ENCODE measurements at places on chromosomes 3 and 15.
A peak's percentile ranks its signal among the peaks of the same experiment; 100 is the strongest.

DNA sequence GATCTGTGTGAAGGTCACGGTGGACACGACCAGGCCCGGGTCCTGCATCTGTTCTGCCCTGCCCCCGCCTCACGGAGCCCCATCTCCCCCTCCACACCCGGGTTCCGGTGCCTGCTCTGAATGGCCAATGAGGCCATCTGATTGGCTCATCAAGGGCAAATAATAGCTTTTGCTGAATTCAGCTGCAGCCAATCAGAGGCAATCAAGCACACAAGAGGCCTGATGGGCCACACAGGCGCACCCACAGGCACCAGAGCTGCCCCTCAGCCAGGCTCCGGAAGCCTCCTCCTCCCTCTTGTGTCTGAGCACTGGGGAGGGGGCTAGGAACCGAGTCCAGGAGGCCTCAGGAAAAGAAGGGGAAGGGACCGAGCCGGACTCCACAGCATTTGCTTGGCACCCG, 49.5 kb downstream of the CACNA2D2 start:
- DNase-seq, result no peak

- no peak for DNase-seq
Measured at GRCh38 chr15:45481135-45481534, 41.4 kb downstream of the SLC30A4 start.

- DNase-seq, result no peak
Measured at GRCh38 chr3:86937306-86937791, 53.6 kb downstream of the VGLL3 start.

GRCh38 chr3:186671051-186671450, 5.2 kb downstream of the HRG start:
- DNase-seq, result no peak

- DNase-seq, result no peak
Measured at GRCh38 chr3:57961828-57962447, 46.3 kb upstream of the FLNB start.

DNA sequence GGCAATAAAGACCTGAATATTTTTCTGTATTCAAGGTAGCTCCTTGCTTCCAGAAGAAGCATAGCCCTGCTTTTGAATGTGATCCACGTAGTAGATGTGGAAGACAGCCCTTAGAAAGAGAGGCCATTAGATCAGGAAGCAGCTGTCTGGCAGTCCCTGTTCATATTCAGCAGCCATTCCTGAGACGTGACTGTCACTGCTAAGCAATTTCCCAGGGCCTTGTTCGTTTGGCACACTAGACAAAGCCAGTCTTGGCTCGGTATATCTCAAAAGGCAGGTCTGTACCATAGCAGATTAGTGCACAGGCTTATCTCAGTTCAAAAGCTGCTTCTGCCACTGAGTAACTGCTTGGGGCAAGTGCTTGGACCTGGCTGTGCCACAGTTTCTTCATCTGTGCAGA, 287.8 kb upstream of the MCTP2 start:
- DNase-seq, result no peak

DNA sequence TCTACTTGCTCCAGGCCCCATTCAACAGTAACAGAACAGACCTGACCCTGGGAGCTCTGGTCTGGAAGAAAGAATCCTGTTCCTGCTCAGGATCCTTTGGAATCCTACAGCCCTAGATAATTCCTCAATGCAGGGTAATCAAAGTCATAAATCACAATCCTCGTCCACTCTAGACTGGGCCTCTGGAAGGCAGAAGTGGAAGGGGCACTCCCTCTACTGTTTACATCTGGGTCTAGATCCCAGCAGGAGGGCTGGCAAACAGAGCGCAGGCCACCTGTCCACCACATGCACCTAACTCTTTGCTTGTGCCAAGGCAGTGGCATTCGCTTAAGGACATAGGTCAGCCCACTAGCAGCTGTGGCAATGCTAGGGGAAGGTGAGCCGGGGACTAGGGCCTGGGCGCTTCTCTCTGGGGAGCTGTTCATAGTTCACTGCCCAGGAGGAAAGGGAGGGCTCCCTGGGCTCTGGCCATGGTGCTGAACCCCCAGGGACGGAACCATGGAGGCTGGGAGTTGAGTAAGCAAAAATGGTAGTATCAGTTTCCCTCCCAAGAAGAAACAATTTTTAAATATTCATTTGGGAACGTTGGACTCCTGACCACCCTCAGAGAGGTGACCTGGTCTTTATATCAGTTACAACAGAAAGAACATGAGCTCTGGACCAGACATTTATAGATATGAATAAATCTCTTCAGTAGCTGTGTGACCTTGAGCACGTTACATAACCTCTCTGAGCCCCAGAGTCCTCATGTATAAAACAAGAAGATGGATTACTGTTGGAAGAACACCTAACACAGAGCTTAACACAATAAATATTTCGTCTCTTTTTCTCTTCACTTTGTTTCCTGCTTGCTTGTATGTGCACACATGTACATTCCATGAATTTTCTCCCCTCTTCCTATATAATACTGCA, 90.2 kb downstream of the NTRK3 start:
- no peak for DNase-seq

DNA sequence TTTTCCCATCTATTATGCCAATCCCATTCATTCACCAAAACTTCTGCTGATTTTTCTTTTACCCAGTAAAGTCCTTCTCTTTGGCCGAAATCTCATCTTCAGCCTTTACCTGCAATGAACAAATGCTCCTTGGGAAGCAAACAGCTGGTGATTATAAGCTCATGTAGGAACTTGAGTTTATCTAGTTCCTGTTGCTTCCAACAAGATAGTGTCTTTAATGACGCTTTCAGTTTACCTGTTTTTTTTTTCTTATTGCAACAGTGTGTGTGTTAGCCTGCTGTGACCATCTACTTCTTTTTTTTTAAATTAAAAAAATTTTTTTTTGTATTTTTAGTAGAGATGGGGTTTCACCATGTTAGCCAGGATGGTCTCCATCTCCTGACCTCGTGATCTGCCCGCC, 156.0 kb downstream of the CD47 start:
- no peak for DNase-seq

- DNase-seq, result no peak
Measured at GRCh38 chr3:39098473-39099000, 8.9 kb downstream of the GORASP1 start.

DNA sequence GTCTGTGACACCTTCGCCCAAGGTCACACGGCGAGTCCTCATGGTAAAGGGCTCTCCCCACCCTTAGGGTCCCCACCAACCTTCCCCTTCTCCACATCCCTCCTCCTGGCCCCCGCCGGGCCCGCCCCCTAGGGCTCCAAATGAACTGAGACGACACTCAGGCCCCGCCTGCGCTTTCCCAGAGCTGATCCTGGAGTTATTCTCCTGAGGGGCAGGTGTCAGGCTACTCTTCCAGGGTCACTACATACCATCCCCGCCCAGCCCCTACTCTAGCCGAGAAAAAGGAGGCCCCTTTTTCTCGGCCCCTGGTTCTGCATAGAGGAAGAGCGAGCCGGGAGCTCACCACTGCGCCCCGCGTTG, 292 bp downstream of the USP4 start:
- no peak for DNase-seq

GRCh38 chr15:95494971-95495541, 835.4 kb upstream of the NR2F2 start:
- DNase-seq, result no peak

DNA sequence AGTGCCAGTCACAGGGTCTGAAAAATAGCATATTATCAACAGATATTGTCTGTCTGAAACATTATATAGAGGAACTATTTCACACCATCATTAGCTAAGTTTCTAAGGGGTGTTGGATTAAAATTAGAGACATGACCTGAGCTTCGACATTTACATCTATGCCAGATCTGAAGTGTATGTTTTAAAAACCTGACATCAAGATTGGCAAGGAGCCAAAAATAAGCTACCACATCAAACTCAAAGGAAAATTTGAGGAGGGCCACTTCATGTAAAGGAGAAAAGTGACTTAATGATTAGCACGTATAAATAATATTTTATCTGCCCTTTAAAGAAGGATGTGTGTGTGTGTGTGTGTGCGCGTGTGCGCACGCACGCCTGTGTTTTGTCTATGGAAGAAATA, 752.0 kb upstream of the GRM7 start:
- DNase-seq, result no peak

GRCh38 chr15:65333148-65333820, 28.8 kb downstream of the RNU5B-1 start:
- DNase-seq, result no peak

DNA sequence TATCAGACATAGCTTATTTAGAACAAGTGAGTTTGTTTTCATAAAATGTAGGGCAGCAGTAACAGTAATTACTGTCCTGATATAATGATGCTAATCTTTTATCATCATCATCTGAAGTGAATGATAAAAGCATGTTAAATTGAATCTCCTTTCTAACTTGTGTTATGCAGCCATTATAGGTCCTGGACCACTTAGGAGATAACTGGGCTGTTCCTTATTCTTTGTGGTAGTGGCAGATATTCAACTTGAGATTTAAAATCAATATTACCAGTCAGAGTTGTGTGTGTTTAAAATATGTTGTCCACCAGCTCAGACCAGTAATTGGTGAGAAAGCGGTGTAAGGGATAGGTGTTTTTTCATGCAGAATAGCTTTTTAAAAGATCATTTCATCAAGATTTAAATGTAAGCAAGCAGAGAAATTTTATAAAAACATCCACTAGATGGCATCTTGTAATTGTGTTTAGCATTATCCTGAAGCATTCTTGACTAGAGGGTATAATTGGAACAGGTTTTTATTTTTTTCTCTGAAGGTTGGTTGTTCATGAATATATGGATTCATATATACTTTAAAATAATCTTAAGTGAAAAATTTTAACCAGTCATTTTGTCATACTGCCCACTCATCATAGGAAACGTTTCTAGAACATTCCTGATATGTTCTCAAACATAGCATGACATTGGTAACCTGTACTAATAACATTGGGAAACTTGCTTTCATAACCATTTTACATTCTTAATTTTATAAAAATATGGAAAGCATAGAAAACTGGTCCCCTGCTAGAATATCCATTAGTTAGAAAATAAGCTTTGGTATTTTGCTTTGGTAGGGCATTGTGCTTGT, 153.9 kb downstream of the BBX start:
- DNase-seq, result no peak

- DNase-seq, result no peak
Measured at GRCh38 chr3:10485380-10485779, 20.0 kb downstream of the ATP2B2 start.

DNA sequence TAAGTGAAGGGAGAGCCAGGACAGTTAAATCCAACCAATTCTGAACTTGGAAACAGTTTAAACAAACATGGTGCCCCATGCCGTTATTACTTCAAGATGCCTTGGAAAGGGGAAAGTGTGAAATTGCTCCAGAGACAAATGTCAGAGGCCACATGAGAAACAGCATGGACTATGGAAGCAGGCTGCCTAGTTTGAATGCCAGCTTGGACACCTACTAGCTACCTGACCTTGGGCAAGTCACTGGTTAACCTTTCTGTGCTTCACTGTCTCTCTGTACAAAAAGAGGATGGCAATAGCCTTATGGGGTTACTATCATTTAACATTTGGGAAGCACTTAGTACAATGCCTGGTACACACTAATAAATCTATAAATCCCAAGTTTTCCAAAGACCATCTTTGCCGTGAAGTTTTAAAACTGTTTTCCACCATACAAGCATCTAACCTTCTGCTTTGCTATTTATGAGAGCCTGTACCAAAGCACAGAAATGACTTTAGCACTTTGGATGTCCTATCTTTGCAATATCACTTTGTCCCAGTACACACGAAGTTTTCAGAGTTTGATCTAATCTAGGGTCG, 8.3 kb upstream of the TOPBP1 start:
- no peak for DNase-seq

DNA sequence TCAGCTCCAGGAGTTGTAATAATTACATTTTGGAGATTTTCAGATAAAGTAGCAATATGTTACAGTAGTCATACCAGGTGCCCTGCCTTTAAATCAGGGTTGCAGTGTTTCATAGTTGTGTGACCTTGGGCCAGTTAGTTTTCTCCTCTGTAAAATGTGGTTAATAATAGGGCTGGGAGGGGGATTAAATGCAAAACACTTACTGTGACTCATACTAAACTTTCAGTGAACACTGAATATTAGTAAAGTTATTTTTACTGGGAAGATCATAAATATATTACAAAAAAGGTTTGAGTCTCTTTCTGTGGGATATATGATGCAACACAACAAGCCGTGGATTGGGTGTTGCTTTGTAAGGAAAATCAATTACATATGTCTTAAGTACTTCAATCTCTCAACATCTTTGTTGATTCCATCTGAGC, 1.1 kb upstream of the EBLN2 start:
- DNase-seq, result no peak

- DNase-seq, result no peak
Measured at GRCh38 chr3:125356140-125357026, 18.7 kb downstream of the ZNF148 start.

DNA sequence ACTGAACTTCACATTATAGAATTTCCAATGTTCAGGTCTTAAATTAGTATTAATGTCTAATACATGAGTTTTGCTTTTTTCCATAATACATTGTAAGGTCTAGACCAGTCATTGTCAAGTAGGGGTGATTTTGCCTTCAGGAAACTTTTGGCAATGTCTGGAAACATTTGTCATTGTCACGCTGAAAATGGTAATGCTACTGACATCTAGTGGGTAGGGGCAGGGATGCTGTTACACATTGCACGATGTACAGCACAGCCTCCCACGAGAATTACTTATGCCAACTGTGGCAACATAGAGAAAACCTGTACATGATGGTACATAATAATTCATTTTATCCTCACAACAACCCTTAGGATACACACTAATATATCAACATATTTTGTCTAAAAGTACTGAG, 384.1 kb downstream of the CADM2 start:
- DNase-seq, result peak; percentile 69

All from putamen (tissue), 1 donor.